T47D (cell line): ENCODE measurements at places on chromosomes 2 and 18.

- DNase-seq = no peak
Observed at GRCh38 chr18:26489881-26490280, 58.5 kb downstream of the KCTD1 start.

- DNase-seq = no peak
Observed at GRCh38 chr2:196830701-196831100, 21.5 kb upstream of the C2orf66 start.

GRCh38 chr2:51534166-51534565 is 502.2 kb upstream of the NRXN1 start:
- DNase-seq = no peak

GRCh38 chr2:109257653-109258052 is 128.6 kb downstream of the SH3RF3 start:
- DNase-seq = no peak

DNA sequence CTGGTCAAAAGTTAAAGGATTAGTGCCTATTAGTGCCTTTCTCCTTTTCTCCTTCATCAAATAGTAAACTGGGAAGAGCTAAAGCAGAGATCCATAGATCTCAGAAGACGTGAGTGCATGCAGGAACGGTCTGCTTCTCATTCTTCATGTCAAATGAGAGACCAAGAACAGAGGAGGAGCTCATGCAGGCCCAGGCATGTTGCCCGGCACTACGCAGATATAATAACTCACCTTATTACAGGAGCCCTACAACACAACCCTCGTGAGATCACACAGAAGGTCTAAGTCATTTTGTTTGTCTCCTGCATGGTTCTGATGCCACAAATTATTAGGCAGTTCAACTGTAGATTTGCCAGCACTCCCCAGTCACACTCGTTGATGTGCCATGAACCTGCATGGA is 71.8 kb downstream of the CMPK2 start:
- DNase-seq = no peak
